ENCODE measurements at places on chromosomes 13 and 19. TPM values are rescaled to one million over a fixed set of nuclear protein-coding genes. Genes with fewer than 3 reads are reported as not detected.

The ZNF573 gene
- total RNA-seq, result 0.13 TPM

The NCCRP1 gene
- total RNA-seq, result not detected

The ATP7B gene
- 3.5 TPM for total RNA-seq

The KLK3 gene
- not detected for total RNA-seq

The PLA2G4C gene
- 7.9 TPM for total RNA-seq

DNA sequence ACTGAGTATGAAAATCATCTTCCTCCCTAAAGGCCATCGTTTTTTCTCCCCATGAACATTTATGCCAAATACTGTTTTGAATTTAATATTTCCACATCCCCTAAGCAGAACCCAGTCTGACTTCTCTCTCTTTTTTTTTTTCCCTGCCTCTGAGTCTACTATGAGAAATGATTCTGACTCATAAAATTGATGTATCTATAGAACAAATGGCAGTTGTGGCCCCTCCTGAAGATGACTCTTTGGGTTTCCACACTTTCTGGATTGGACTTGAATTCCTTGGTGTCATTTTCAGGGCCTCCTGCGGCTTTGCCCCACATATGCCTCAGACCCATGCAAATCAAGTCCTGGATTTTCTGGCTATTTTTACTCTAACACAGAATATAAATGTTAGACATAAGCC, 22.7 kb upstream of the NAXD start:
- no peak for DNase-seq
- H3K27me3 ChIP-seq, result peaks cover 35% of the 10 kb centered on the region
- H3K36me3 ChIP-seq, result no peaks in the 10 kb centered on the region
- no peak overlapping the region for H3K4me3 ChIP-seq
- no peaks in the 10 kb centered on the region for H3K4me1 ChIP-seq

GRCh38 chr19:12913011-12913561, 6.0 kb downstream of the SYCE2 start:
- H3K27ac ChIP-seq, result no peak overlapping the region
- no peaks in the 10 kb centered on the region for H3K36me3 ChIP-seq
- H3K27me3 ChIP-seq, result no peaks in the 10 kb centered on the region
- H3K4me3 ChIP-seq, result no peak overlapping the region

DNA sequence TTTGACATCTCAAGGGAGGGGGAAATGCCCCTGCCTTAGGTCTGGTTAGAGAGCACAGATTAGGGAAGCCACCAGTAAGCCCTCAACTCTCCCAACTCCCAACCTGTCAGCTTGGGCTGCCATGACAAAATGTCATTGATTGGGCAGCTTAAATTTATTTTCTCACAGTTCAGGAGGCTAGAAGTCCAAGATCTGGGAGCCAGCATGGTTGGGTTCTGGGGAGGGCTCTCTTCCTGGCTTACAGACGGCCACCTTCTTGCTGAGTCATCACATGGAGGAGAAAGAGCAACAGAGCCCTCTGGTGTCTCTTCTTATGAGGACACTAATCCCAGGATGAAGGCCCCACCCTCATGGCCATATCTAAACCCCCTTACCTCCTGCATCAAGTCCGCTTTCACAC, 24.2 kb downstream of the C19orf12 start:
- no peaks in the 10 kb centered on the region for H3K27me3 ChIP-seq
- no peaks in the 10 kb centered on the region for H3K36me3 ChIP-seq
- peak; percentile 6 for DNase-seq
- peaks cover 39% of the 10 kb centered on the region for H3K4me1 ChIP-seq
- no peak overlapping the region for H3K27ac ChIP-seq

DNA sequence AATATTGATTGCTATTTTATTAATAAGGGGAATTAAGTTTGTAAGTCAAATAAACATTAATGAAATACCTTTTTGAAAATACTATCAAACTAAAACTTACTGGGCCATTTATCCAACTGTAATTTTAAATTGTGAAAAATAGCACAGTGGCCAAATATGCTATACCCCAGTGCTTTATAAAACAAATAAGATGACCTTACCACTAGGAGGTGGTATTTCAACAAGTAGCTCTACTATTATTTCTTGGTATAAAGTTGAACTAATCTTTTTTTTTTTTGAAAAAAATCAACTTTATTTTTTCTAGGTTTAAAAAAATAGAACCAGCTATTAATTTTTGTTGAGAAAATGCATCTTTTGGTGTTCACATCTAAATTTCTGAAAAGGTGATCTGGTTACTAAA, 14.7 kb downstream of the LACC1 start:
- H3K36me3 ChIP-seq, result no peaks in the 10 kb centered on the region
- H3K27ac ChIP-seq, result no peak overlapping the region
- no peak overlapping the region for H3K4me3 ChIP-seq
- H3K27me3 ChIP-seq, result no peaks in the 10 kb centered on the region
- DNase-seq, result no peak

DNA sequence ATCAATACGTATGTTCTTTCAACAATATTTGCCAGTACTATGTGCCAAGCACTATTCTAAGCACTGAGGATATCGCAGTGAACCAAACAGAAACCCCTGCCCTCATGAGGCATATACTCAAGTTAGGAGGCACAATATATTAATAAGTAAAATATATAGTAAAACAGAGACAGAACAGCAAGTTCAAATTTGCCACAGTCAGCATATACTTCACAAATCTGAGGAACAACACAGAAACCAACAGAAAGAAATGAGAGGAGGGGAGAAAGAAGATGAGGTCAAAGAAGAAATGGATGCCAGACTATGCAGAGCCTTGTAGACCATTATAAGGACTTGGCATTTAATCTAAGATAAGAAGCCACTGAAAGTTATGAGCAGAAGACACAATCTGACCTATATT, 59.9 kb downstream of the KATNAL1 start:
- no peak for DNase-seq
- no peaks in the 10 kb centered on the region for H3K27me3 ChIP-seq
- no peak overlapping the region for H3K27ac ChIP-seq
- H3K36me3 ChIP-seq, result peaks cover 14% of the 10 kb centered on the region

DNA sequence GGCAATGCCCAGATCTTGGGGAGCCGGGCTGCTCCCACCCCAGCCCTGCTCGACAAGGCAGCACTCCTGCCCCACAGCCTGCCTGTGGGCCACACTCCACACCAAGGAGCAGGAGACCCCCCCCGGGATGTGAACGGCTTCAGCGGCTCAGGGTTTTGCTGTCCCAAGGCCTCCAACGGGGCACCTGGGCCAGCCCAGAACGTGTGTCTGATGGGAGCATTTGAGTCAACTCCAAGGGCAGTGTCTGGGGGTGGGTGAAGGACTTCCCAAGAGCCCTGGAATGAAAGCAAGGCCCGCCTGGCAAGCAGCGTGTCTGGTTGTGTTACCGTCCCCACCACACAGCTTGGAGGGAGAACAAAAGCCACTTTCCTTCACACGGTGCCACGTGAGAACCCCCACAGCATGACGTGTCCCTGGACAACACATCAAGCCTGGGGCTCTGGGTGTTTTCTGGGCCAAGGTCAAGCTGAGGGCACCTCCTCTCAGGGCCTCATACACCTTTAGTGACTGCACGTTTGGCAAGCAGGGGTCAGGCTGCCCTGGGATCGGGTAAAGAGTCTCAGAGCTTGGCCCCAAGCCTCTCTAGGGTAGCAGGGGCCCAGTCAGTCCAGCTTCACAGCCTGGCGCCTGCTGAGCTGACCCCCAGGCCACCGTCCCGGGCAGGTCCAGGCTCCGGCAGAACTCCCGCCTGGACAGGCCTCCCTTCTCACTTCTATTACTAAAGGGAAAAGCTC, 6.0 kb downstream of the C13orf46 start:
- no peaks in the 10 kb centered on the region for H3K4me1 ChIP-seq
- H3K4me3 ChIP-seq, result no peak overlapping the region
- DNase-seq, result no peak
- no peaks in the 10 kb centered on the region for H3K27me3 ChIP-seq
- no peak overlapping the region for H3K27ac ChIP-seq

DNA sequence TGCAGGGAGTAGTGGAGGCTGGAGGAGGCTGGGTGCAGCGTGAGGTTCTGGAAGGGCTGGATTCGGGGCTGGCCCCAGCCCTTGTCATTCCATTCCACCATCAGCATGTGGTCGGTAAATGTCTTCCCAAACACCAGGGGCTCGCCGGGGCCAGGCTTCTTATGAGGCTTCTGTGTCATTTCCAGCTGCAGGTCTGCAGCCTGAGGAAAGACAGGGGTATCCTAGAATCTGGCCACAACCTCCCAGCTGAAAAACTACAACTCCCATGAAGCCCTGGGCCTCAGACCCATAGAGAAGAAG, 4.4 kb downstream of the BCAT2 start:
- 0 out of 2 replicates have a peak, but pooled peaks cover 2% of the 10 kb centered on the region for H3K36me3 ChIP-seq
- H3K27ac ChIP-seq, result no peak overlapping the region
- peaks cover 6% of the 10 kb centered on the region for H3K4me1 ChIP-seq
- no peak overlapping the region for H3K4me3 ChIP-seq
- peak; percentile 28 for DNase-seq

DNA sequence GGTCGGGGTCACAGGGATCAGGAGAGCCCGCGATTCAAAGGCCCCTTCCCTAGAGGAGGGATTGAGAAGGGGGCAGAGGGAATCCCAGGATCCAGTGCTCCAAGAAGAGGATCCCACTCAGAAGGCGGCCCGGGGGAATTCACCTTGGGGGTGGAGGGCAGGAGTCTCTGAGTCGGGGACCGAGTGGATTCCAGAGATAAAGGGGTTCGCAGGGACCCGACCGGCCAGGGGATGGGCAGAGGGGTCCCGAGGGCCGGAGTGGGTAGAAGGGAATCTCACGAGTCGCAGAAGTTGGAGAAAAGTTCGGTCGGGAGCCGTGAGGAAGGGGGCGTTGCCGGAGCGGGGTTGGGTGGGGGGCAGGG, 261 bp downstream of the PRKD2 start:
- no peak for DNase-seq
- H3K27me3 ChIP-seq, result no peaks in the 10 kb centered on the region
- H3K4me3 ChIP-seq, result peak overlapping the region; percentile 52

DNA sequence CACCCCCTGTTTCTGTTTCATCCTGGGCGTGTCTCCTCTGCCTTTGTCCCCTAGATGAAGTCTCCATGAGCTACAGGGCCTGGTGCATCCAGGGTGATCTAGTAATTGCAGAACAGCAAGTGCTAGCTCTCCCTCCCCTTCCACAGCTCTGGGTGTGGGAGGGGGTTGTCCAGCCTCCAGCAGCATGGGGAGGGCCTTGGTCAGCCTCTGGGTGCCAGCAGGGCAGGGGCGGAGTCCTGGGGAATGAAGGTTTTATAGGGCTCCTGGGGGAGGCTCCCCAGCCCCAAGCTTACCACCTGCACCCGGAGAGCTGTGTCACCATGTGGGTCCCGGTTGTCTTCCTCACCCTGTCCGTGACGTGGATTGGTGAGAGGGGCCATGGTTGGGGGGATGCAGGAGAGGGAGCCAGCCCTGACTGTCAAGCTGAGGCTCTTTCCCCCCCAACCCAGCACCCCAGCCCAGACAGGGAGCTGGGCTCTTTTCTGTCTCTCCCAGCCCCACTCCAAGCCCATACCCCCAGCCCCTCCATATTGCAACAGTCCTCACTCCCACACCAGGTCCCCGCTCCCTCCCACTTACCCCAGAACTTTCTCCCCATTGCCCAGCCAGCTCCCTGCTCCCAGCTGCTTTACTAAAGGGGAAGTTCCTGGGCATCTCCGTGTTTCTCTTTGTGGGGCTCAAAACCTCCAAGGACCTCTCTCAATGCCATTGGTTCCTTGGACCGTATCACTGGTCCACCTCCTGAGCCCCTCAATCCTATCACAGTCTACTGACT, at the start of gene KLK3:
TSS of gene KLK3 (plus strand) at position 280 of the 775 bp plus-strand sequence. CDS start at position 321, 41 bp downstream.
- H3K36me3 ChIP-seq, result no peaks in the 10 kb centered on the region
- no peak within 1 kb of the TSS for H3K4me3 ChIP-seq
- H3K27me3 ChIP-seq, result no peaks in the 10 kb centered on the region

GRCh38 chr13:26599860-26600259, 42.4 kb downstream of the WASF3 start:
- H3K27ac ChIP-seq, result no peak overlapping the region
- H3K4me3 ChIP-seq, result no peak overlapping the region
- H3K36me3 ChIP-seq, result no peaks in the 10 kb centered on the region
- no peaks in the 10 kb centered on the region for H3K4me1 ChIP-seq
- DNase-seq, result no peak
- H3K27me3 ChIP-seq, result no peaks in the 10 kb centered on the region

GRCh38 chr19:45973553-45974338, at the start of gene NOVA2:
TSS of gene NOVA2 (minus strand) at chr19:45973865. CDS start at chr19:45973351, 514 bp downstream.
- H3K27me3 ChIP-seq, result peaks cover 62% of the 10 kb centered on the region
- DNase-seq, result peak; percentile 46
- peaks cover 4% of the 10 kb centered on the region for H3K4me1 ChIP-seq
- H3K4me3 ChIP-seq, result no peak within 1 kb of the TSS
- no peaks in the 10 kb centered on the region for H3K36me3 ChIP-seq
- H3K27ac ChIP-seq, result no peak within 1 kb of the TSS

DNA sequence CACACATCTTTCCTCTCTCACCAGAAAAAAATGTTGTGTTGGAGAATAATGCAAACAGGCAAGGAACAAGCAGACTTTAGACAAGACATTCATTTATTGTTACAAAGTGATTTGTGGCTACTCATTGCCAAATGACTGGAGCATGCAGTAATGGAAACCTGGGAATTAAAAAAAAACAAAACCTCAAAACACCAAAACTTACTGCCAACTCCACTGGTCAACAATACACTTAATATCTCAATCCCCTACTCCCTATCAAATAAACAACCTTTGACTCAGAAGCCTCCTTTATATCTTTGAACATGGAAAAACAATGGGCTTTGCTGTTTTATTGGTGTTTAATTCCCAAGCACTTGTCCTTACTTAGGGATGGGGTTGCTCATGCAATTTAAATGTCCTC, 112.8 kb downstream of the POSTN start:
- no peaks in the 10 kb centered on the region for H3K36me3 ChIP-seq
- H3K4me1 ChIP-seq, result peaks cover 17% of the 10 kb centered on the region
- peak overlapping the region; percentile 49 for H3K27ac ChIP-seq
- H3K27me3 ChIP-seq, result no peaks in the 10 kb centered on the region
- no peak for DNase-seq

GRCh38 chr13:47853236-47853635, 147.8 kb downstream of the SUCLA2 start:
- no peak overlapping the region for H3K27ac ChIP-seq
- no peak overlapping the region for H3K4me3 ChIP-seq
- no peak for DNase-seq
- no peaks in the 10 kb centered on the region for H3K4me1 ChIP-seq
- H3K27me3 ChIP-seq, result no peaks in the 10 kb centered on the region

- no peak overlapping the region for H3K4me3 ChIP-seq
- no peaks in the 10 kb centered on the region for H3K4me1 ChIP-seq
- DNase-seq, result no peak
- no peaks in the 10 kb centered on the region for H3K36me3 ChIP-seq
- H3K27me3 ChIP-seq, result peaks cover 4% of the 10 kb centered on the region
Observed at GRCh38 chr13:91331047-91331915, 16.2 kb upstream of the MIR17HG start.

DNA sequence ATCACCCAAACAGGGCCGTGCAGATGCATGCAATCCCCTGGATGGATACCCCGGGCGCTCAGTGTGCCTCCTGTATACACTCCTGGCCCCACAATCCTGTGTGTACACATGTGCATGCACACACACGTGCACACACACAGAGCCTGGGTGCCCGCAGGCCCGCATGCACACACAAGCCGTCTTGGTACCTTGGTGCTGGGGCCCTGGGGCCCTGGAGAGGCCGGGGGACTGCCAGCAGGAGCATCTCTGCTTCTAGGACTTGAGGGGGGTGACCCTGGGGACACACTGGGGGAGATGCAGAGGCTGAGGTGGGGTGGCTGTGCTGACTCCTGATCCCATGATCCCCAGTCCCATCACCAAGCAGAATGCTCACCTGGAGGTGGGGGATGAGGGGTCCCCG, 15.6 kb upstream of the EPOR start:
- no peaks in the 10 kb centered on the region for H3K27me3 ChIP-seq
- no peak overlapping the region for H3K27ac ChIP-seq
- H3K36me3 ChIP-seq, result no peaks in the 10 kb centered on the region
- no peak for DNase-seq
- no peaks in the 10 kb centered on the region for H3K4me1 ChIP-seq

Data from SJSA1 (cell line).